ENCODE measurements at places on chromosomes 11 and 22.

DNA sequence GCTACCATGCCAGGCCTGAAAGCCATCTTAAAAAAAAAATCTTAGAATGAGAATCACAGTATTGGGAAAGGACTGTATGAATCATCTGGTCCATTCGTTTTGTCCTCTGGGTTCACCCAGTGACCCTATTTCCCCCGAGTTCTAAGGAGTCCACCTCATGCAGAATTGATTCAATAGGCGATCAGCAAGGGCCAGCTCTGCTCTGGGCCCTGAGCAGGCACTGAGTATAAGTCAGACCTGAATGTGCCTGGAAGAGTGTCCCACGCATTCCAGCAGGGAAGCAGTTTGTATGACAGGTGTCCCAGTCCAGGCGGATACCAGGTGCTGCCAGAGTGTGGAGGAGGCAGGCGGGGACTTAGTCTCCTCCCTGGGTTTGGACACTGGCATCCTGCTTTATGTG is 883 bp upstream of the HMOX1 start:
- no peak for DNase-seq

GRCh38 chr11:44596525-44597276 is 31.2 kb downstream of the CD82 start:
- DNase-seq: peak; percentile 91

GRCh38 chr11:36375353-36376008 is 79.4 kb downstream of the PRR5L start:
- DNase-seq: no peak

GRCh38 chr11:19366992-19367709 is 126.4 kb upstream of the E2F8 start:
- DNase-seq: no peak

- no peak for DNase-seq
Measured at GRCh38 chr22:35641494-35642120, 6.6 kb upstream of the APOL6 start.

DNA sequence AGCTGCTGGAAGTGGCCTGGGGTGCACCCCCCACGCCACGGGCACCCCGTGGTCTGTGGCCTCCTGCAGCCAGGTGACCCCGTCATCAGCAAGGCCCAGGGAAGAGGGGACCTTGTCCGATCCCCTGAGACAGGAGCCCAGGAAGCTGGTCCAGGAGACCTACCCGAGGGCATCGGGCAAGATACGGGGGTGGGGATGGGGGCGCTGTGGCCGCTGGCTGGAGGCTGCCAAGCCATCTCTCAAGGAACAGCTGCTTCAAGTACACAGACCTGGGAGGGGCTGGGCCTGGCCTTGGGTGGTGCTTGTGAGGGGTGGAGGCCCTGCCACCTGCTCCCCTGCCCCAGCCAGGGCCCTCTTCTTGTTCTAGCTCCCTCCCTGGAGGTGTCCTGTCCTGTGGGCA is 1272.1 kb downstream of the BRD1 start:
- DNase-seq: peak; percentile 24

GRCh38 chr22:25997886-25998775 is 171.1 kb upstream of the SEZ6L start:
- no peak for DNase-seq

DNA sequence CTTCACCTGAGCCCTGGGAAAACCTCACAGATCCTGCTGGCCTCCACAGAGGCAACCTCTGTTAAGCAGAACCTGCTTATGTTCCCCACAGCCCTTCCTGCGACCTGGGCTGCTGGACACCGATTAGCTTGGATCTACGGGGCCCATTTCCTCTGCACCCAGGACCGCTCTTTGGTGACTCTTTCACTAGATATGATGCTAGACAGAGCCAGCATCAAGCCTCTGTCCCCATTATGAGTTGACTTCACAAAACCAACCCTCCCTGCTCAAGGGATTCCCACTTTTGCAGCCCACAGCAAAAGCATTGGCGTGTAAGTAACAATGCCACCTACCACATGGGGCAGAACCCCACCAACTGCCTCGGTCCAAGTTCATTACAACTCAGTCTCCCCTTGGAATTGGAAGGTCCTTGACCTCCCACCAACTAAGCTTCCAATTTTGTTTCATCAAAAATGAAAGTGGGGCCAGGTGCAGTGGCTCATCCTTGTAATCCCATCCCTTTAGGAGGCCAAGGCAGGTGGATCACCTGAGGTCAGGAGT is 15.2 kb upstream of the TMPRSS4 start:
- no peak for DNase-seq

DNA sequence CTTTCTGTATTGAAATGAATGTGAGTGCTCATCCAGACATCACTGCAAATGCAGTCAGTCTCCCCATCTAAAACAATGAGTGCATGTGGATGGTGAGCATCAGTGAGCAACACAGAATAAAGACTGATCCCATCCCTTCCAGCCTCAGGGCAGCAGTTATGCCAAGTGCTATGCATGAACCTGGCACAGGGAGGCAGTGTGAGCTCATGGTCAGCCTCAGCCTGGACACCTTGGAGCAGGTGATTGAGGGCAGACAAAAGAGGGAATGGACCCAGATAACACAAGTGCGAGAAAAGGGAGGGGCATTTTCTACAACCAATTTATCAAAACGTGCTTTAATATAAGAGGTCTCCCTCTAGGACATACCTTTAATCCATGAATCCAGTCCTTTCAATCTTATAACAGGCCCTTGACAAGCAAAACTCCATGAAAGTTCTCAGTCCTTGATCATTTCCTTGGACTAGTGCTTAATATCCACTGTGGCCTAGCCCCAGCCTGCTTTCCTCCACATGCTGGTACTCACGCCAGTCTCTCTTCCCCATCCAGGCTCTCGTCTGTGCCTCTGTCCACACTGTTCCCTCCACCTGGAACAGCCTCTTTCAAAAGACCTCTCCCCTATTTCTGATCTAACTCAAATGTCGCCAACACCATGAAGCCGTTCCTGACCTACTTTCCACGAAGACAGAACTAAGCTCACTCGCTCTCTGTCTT is 50.5 kb upstream of the LRRC55 start:
- peak; percentile 17 for DNase-seq

- peak; percentile 71 for DNase-seq
Measured at GRCh38 chr22:19761725-19762567, 1.4 kb downstream of the TBX1 start.

DNA sequence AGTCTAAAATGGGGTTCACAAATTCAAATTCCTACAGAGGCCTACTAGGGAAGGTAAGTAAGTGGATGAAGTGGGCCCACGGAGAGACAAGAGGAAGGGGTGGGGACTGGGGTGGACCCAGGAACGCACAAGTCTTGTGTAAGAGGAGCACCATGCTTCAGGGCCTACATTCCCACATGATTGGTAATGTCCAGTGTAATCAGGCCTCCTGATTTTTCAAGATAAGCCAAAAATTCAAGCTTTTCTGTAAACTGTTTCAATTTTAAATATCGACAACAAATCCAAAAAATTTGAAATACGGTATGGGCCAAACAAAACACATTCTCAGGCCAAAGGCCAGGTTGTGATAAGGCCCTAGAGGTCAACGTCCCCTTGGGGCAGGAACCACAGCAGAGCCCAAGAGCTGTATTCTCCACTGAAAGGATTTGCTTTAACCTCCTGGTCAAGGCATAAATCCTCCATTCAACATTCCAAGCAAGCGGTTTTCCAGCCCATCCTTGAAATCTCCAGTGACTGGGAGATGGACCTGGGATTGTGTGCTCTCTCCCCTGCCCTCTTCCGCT is 116.4 kb downstream of the TRIM29 start:
- DNase-seq: no peak

DNA sequence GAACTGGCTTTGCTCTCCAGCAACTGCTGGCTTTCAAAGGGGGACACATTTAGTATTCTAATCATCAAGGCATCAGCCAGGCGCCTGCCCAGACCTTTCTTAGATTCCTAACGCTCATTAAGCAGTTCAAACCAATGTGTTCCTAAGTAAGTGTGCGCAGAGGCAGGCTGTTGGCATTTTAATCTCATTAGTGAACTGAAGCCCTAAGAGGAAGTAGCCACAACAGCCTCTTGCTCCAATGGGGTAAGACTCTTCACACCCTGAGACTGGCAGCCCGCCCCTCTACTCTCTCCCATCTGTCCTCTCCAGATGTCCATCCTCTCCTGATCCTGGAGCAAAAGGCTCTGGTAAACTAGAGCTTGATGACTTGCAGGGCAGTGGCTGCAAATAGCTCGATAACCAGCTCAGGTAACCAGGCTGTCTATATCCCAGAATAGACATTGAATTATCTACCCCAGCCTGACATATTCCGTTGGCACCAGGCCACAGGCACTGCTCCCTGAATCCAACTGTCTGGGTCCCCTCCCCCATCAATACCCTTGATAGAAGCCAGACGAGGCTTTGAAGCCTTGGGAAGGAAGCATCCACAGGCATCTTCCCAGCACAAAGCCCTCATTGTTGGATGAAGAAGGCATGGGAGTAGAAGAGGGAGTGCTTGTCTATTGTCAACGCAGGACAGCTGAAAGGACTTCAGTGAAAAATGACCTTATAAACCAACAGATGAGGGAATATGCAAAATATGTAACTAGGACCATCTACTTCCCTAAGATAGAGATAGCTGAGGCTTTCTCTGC is 321.1 kb downstream of the TENM4 start:
- DNase-seq: peak; percentile 79

All from SJCRH30 (cell line).